ENCODE measurements at places on chromosomes 4 and X.
A peak's percentile ranks its signal among the peaks of the same experiment; 100 is the strongest.

DNA sequence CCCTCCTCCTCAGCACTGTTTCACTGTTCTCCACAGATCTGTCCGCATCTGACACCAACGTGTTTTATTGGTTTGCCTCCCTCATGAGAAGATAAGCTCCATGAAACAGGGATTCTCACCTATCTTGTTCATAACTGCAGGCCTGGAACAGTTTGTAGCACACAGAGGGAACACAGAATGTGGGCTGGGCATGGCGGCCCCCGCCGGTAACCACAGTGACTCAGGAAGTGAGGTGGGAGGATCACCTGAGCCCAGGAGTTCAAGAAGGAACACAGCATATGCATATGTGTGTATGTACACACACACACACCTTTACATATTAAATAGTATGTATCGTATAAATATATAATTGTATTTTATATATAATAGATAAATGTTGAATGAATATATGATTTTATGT lies 168.6 kb downstream of the AFAP1 start:
- DNase-seq = no peak

- no peak for DNase-seq
Observed at GRCh38 chr4:183202523-183202922, 103.5 kb downstream of the WWC2 start.

GRCh38 chr4:47855350-47855749 lies 17.5 kb upstream of the CORIN start:
- DNase-seq = no peak

- DNase-seq = no peak
Observed at GRCh38 chrX:153514259-153514658, 3.2 kb upstream of the ATP2B3 start.

DNA sequence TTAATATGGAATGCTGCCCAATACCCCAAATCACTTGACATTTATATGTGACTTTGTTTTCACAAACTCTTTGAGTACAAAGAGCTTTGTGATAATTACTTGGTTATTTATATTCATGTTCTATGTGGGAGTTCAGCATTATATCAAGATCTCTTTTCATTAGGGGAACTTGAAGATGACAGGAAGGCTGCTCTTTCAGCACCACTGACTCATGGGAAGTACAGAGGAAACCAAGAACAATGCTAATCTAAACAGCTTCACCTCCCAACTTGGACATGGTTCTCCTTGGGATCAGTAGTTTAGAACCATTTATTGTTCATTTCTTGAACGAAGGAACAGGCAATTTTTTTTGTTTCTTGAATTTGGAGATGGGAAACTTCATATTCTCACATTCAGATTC lies 184.0 kb upstream of the AFF2 start:
- no peak for DNase-seq

GRCh38 chr4:126838941-126839679 lies 793.6 kb upstream of the INTU start:
- no peak for DNase-seq

DNA sequence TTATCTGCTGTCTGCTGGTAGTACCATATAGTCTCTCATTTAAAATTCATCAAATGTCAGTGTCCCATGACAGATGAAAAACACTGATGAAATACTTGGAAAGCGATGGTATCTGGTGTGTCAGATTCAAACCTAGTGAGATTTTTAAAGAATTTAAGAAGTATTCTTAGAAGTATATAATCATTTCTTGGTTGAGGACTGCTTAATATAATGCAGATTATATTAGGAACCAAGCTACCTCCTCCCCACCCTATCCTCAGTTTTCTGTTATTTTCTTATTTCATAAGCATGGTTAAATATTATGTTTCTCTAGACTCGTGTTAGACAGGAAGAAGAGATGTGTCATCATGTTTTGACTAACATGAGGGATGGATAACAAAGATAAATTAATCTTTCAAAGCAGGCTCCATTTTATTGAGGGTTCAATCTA lies 118.5 kb downstream of the GLUD2 start:
- DNase-seq = no peak

GRCh38 chr4:121900132-121900983 lies 30.1 kb upstream of the BBS7 start:
- no peak for DNase-seq

GRCh38 chr4:120855307-120856001 lies 67.1 kb downstream of the PRDM5 start:
- no peak for DNase-seq

GRCh38 chr4:124389591-124389990 lies 322.9 kb downstream of the ANKRD50 start:
- no peak for DNase-seq

DNA sequence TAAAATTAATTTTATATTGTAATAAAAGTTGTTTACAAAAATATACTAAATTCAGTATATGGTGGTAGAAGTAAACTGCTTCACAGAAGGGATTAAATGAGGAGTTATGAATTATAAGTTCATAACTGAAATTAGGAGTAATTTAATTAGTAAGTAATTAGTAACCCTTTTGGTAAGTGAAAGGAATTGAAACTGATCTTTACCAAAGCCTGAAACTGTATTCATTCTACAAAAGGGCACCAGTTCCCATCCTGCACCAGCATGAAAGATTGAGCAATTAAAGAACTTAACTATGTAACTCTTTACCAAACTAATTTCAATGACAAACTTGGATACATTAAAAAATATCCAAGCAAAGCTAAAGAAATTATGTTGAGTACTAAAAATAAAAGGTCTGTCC lies 8.2 kb downstream of the MED14 start:
- no peak for DNase-seq

DNA sequence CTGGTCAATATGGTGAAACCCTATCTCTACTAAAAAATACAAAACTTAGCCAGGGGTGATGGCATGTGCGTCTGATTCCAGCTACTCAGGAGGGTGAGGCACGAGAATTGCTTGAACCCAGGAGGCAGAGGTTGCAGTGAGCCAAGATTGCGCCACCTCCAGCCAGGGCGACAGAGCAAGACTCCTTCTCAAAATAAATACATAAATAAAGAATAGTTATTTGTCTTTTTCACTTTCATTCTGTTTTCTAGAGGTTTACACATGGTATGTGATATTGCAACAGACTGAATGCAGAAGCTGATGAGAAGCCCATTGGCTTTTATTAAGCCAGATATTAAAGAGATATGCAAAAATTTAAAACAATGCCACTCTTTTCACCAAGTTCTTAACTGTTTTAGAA lies 8.2 kb downstream of the KLHL15 start:
- DNase-seq = no peak

DNA sequence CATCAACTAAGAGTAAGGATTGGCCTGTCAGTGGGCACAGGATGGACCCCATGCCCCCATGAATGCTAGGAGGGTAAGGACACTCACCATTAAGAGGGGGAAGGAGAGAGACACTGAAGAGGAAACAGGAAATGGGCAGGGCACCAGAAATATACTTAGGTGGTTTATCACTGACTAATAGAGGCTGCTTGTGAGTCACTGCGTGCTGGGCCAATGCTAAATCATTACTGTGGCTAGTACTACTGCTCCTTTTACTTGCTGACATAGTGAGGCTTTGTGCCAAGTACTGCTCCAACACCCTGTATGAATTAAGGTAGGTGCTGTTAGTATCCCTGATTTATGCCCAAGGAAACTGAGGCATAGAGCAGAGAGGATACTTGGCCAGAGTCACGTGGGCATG lies 130.4 kb upstream of the FRMPD4 start:
- DNase-seq = no peak

DNA sequence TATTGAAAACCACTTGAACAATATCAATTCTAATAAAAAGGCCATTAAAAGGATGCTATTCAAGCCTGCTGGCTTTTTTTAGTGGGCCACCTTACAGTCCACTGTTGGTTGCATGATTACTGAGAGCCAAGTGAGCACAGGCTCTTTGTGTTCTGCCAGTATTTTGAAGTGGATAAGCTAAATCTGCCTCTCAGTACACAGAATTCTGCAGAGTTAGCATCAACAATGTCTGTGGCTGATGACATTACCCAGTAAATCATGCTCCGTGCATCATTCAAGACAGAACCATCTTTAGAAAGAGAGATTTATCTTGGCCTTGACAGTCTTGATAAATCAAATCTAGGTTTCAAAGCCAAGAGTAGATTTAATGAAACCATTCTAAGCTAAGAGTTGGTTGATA lies 119.0 kb upstream of the GNPDA2 start:
- no peak for DNase-seq

DNA sequence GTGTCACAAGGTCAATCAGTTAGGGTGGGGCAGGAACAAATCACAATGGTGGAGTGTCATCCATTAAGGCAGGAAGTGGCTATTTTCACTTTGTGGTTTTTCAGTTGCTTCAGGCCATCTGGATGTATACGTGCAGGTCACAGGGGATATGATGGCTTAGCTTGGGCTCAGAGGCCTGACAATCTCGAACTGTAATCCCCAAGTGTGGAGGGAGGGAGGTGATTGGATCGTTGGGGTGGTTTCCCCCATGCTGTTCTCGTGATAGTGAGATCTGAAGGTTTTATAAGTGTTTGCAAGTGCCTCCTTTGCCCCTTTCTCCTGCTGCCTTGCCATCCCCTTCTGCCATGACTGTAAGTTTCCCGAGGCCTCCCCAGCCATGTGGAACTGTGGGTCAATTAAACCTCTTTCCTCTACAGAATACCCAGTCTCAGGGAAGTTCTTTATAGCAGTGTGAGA lies 36.7 kb upstream of the STS start:
- no peak for DNase-seq

DNA sequence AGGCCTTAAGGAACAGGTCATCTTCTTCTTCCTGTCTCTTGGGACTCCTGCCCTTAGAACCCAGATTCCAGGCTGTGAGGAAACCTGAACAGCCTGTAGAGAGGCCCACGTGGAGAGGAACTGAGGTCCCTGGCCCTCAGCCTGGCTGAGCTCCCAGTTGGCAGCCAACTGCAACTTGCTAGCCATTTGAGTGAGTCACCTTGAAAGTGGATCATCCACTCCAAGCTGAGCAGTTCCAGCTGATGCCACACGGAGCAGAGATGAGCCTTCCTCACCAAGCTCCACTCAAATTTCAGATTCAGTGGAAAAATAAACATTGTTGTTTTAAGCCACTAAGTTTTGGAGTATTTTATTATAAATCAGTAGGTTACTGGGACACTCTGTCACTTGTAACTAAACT lies 392.5 kb downstream of the BCOR start:
- DNase-seq = peak; percentile 76

- no peak for DNase-seq
Observed at GRCh38 chr4:180751009-180751408, 1492.2 kb upstream of the TENM3 start.

GRCh38 chrX:3771766-3772165 lies 58.3 kb upstream of the PRKX start:
- no peak for DNase-seq

DNA sequence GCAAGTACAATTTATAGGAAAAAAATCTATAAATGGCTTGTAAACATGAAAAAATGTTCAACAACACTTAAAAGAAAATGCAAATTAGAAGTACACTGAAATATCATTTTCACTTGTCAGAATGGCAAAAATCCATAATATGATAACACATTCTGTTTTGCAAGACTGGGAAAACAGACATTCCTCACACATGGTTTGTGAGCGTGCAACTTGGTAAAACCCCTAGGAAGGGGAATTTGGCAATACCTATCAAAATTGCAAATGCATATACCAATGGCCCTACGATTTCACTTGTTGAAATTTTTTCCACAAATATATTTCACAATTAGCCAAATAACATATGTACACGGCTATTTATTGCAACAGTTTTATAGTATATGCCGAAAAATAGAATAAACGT lies 31.4 kb downstream of the TBC1D9 start:
- DNase-seq = no peak

- DNase-seq = no peak
Observed at GRCh38 chr4:145623831-145624230, 4.6 kb downstream of the MMAA start.

- no peak for DNase-seq
Observed at GRCh38 chrX:63613531-63614028, 171.4 kb downstream of the ARHGEF9 start.

GRCh38 chrX:32985544-32985943 lies 225.8 kb downstream of the DMD start:
- DNase-seq = no peak

DNA sequence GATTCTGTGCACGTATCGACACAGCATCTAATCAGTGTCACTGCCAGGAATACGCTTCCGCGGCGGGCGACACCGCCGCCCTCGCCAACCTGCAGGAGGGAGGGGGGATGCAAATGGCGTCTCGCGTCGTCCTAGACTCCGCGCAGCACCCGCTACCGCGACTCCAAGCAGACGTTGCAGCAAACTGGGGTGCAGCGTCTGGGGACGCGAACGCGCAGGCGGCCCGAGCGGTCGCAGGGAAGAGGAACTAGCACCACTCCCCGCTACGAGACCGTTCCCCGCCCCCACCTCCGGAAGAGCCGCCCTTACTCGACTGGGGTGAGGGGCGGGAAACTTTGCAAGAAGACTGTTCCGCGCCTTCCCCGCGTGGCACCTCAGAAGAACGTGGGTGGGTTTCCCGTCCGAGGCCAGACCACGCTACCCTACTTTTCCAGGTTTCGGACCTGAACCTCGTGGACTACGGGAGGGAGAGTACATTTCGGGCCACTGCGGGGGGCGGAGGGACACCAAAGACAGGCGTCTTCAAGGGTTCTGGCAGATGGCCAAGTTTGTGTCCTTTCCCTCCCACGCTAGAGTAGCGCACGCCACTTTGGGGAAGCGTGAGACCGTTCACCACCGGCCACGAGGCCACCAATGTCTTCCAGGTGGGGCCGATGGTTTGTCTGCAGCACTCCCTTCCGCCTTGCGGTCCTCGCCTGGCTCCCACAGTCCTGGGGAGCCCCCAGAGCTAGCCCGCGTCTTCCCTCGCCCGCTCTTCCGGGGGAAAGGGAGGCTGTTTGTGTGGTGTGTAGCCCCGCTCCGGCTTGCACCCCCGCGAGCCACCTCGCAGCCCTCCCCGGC lies 78.0 kb upstream of the BCOR start:
- peak; percentile 83 for DNase-seq

DNA sequence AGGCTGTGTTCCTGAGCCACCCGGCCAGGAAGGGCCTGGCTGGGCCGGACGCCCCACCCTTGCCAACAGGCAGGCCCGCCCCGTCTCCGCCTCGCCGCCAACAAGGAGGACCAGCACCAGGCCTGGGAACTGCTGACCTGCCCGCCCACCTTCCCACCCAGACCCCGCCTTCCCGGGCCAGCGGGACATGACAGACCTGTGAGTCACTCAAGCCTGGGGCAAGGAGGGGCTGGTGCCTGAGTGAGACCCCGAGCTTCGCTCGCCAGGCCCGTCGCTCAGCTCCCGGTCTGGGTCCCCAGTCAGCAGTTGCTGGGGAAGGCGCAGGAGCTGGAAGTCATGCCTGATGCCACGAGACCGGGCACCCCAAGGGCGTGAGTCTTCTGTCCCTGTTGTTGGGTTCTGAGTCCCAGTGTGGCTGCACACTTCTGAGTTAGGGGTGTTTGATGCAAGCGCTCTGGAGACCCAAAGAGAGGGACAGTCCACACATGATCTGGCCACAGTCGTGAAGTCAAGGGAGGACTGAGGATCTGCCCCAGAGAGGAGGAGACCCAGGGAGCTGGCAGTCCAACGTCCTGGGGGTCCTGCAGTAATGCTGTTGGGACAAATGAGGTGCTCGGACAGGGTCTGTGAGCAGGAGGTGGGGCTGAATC lies at the start of gene DNASE1L1:
Gene DNASE1L1 (minus strand): TSS at position 33 of the 650 bp plus-strand sequence. CDS start 3,686 bp downstream, outside the sequence.
- peak; percentile 83 for DNase-seq

GRCh38 chr4:139986689-139987501 lies 167.1 kb downstream of the MAML3 start:
- DNase-seq = no peak

All from left ventricle myocardium superior (tissue), 1 donor.